ENCODE measurements at places on chromosomes 2 and 18.

- no peak for DNase-seq
These were observed 955.2 kb upstream of the CELF4 start for GRCh38 chr18:38520786-38521185.

GRCh38 chr2:118591223-118591622 lies 256.2 kb downstream of the EN1 start:
- no peak for DNase-seq

- DNase-seq, result no peak
These were observed 77.8 kb downstream of the MYO1B start for GRCh38 chr2:191322828-191323506.

DNA sequence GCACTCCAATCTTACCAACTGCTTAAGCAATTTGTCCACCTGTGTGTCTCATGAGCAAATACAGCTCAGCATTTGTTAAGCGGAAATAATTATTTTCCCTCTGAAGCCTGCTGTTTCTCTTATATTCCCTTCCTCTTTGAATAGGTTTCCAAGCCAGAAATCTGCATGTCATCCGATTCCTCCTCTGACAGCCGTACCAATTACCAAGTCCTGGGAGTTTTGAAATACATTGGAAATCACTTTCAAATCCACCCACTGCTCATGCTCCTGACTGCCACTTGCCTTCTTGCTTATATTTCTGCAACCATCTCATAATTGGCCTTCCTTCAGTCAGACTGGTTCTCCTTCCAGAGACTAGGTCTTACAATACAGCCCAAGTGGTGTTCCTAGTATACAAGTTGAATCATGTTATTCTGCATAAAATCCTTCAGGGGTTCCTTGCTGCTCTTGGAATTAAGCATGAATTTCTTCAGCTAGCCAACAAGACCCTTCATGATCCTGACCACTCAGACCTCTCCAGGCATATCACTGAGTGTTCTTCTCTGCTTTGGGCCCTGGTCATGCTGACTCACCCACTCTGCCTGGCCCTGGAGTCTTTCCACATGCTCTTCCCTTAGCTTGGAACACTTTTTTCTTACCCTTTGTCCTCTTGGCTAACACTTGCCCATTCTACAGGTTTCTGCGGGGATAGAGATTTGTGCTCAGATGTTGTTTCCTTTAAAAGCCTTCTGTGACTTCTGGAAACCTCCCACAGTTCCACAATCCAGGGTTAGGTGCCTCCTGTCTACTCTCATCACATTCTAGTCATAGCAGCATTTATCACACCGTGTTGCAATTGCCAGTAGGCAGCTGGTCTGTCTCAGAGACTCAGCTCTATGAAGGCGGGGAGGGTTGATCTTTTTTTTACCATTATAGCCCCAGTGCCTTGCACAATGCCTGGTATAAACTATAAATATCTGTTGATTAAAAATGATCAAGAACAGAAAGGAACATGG lies 157.6 kb downstream of the ARL6IP6 start:
- DNase-seq, result no peak

DNA sequence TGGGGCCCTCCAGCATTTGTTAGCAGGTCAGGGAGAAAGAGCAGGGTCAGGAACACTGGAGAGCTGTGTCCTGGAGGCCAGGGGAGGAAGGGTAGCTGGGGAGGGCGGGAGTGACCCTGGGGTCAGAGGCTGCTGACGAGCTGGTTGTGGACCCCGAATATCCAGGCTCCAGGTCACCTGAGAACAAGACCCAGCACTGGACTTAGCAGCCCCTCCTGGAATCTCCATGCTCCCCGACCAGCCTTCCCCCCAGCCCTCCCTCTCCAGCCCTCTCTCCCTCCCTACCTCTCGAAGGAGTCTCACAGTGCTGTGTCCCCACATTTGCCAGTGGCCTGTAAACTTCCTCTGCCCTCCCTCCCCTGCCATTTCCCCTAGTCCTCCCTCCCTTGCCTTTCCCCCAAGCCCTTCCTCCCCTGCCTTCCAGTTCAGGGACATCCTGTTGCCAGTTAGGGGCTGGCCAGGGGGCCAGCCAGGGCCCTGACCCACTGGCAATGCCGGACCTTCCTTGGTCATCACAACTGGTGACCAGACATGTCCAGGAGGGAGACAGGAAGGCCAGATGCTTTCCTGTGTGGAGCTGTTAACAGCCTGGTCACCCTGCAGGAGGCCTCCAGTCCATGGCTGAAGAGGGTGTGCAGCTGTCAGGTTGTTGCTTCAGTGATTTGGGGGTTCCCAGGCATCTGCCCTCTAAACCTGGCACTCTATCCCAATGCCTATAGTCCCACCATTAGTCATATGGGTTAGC lies 50.0 kb upstream of the FAHD2A start:
- DNase-seq, result no peak

DNA sequence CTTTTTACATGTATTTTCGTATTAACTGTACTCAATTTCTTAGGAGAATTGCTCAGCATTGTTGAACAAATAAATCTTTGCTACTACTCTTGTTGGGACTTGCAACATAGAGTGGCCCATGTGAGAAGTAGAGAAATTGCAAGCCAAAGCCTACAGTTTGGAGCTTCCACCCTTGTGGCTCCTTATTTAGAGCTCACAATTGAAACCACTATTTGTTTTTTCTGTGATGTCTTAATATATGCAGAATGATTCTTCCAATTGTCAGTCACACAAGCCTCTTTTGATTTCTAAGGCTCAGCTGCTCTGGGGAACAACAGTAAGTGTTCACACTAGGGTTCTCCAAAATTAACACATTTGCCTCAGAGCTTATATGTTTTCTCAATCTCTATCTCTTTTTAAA lies 60.2 kb upstream of the GALNT13 start:
- DNase-seq, result no peak

- DNase-seq, result no peak
These were observed 750.8 kb upstream of the ID2 start for GRCh38 chr2:7930800-7931635.

DNA sequence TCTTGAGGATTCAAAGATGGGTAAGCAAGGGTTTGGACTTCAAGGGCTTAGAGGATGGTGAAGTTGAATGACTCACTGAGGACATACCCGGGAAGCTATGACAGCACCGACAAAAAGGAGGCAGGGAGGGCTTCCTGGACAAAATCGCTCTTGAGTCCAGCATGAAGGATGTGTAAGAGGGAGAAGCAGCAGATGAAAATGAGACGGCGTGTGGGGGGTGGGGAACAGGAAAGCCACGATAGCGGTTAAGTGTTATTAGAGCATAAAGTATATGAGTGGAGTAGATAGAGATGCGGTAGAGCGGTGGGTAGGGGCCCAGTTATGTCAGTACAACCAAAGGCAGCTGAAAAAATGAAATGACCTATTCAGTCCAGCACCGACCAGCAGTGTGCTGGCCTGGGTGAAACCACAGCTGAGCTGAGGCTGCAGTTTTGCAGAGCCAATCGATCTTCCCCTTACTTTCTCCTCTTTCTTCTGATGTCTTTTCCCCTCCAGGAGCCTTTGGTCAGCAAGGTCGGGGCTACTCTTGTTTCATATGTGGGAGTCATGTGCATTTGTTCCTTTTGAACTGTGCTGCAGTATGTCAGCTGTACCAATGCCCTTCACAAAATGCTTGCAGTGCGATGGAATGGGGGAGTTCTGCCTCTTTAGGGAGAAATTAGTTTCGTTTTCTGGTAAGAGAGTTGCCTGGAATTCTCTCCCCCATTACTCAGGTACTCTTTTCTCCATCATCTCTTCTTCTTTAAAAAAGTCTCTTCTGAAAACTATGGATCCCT lies 2.0 kb upstream of the THUMPD2 start:
- DNase-seq, result no peak

- DNase-seq, result no peak
These were observed 42.4 kb upstream of the TACR1 start for GRCh38 chr2:75241696-75242095.

- DNase-seq, result no peak
These were observed 175.9 kb downstream of the SLC4A3 start for GRCh38 chr2:219803294-219803693.

DNA sequence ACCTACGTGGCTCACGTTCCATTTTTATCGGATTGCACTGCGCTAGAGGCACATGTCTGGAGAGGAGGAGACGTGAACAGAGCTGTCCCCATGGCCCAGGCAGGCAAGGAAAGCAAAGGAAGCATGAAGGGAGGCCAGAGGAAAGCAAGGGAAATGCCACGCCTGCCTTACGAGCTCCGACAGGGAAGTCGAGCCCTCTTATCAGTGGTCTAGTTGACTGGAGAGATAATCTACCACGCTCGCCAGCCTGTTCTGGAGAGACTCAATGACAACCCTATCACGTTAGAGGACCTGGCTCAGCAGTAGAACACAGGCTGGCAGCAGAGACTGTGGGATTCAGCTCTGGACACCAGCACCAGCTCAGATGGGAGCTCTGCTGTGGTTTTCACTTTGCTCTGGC lies 202.6 kb upstream of the ID2 start:
- no peak for DNase-seq

- no peak for DNase-seq
These were observed 983.2 kb upstream of the CDH2 start for GRCh38 chr18:29160170-29160569.

DNA sequence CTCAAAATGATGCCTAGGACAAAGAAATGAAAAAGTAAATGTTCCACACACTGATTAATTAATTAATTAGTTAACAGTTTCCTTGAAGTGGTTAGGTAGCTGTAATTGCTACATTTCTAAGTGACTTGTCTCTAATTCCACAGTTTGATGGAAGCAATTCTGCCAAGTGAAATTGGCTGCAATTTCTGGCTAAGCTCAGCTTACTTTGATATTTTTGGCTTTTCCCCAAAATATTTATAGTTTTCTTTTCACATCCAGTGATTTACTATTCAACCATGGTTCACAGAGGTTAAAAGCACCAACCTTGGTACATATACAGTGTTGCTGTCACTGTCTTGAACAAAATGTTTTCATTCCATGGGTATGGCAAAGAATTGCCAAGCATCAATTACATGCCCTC lies 459.5 kb upstream of the CDH20 start:
- DNase-seq, result no peak

DNA sequence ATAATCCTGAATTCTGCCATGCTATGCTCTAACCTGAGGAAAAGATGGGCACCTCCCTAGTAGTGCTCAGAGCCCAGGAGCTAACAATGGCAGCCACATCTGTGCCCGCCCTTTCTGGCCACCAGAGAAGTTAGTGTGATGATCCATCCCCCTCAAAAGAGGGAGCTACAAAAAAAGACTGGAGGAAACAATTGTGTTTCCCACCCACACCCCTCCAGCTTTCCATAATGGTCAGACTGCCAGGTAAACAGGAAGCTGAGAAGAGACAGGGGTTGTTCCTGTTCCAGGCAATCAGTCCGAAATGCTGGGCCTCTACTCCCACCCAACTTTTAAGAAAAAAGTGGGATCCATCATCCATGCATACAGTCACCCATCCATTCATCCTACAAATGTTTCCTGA lies 3.2 kb downstream of the TBC1D8 start:
- DNase-seq, result no peak

DNA sequence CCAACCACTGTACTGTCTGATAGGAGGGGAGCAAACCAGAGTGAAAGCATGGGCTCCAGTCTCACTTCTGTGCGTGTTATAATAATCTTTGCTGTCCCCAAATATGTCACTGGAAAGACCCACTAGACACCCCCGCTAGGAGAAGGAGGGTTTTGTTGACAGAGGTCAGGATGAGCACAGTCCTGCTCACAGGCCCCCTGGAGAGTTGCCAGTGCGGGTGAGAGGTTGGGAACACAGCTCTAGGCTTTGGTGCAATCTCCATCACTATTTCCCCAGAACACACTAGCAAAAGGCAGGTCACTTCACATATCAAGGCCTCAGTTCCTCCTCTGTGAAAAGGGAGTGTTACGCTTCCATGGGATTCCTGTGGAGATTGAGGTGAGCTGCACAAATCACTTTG lies 9.7 kb downstream of the XDH start:
- DNase-seq, result no peak

GRCh38 chr2:36812196-36812595 lies 115.7 kb downstream of the VIT start:
- no peak for DNase-seq

- DNase-seq, result no peak
These were observed 63.0 kb downstream of the STK25 start for GRCh38 chr2:241445426-241445825.

GRCh38 chr2:188235364-188235763 lies 56.3 kb upstream of the GULP1 start:
- DNase-seq, result no peak

- no peak for DNase-seq
These were observed 32.3 kb downstream of the NPHP1 start for GRCh38 chr2:110172506-110172905.

- no peak for DNase-seq
These were observed 280.2 kb downstream of the SRBD1 start for GRCh38 chr2:45330637-45331409.

DNA sequence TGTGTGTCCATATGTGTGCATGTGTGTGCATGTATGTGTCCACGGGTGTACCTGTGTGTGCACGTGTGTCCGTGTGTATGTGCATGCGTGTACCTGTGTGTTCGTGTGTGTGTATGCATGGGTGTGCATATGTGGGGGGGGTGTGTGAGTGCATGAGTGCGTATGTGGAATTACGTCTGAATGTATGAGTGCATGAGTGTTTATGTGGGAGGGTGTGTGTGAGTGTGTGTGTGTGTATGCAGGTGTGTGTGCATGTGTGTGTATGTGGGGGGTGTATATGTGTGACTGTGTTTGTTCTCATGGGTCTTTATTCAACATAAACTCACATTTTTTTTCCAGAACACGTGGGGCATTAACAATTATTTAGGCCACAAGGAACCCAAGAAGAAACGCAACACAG lies 208.4 kb downstream of the SNTG2 start:
- DNase-seq, result no peak

GRCh38 chr18:506264-506663 lies 5.8 kb upstream of the COLEC12 start:
- no peak for DNase-seq

- DNase-seq, result no peak
These were observed 131.3 kb upstream of the CBLN2 start for GRCh38 chr18:72675394-72675793.

DNA sequence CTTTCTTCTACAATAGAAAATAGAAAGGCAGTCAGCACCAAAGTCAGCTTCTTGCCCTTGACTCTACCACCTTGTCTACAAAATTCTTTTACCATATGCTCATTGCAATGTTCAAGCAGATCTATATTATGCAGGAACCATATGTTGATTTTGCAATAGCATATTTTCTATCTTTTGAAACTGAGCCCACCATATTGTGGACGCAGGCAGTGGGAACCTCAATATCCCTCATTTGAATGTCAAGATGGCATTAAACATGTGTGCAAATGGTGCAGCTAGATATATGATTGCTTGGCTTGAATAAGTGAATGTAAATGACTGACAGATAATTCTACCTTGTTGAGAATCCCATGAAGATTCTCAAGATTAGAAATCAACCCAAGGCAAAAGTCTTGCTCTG lies 412.7 kb upstream of the FSHR start:
- DNase-seq, result no peak

DNA sequence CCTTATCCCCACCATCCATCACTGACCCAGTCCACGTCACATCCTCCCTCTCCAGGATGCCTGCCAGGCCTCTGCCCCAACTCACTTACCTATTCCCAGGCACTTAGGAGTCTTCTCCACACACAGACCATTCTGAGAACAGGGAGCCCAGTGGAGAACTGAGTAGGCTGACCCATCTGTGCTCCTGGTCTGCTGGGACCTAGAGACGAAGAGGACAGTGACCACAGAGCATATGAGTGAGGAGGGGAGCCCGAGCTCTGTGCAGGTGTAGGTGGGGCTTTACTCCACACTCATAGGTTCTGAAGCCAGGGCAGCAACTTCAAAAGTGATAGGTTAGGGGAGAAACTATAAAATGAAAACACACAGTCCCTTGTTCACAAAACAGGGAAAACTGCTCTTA lies 130.0 kb downstream of the NDUFA10 start:
- no peak for DNase-seq

Data from activated CD4-positive, alpha-beta T cell treated with anti-CD3 and anti-CD28 coated beads, Interleukin-2, amount 50 U/mL, for 4 hours (primary cell).